ENCODE measurements at places on chromosomes 12 and 14.

- DNase-seq = no peak
Observed at GRCh38 chr14:43359317-43359716, 1147.8 kb downstream of the FSCB start.

- no peak for DNase-seq
Observed at GRCh38 chr12:123363390-123363739, 1.3 kb downstream of the SBNO1 start.

GRCh38 chr14:86961106-86961716 lies 1031.8 kb downstream of the GALC start:
- no peak for DNase-seq

- DNase-seq = no peak
Observed at GRCh38 chr14:89330236-89331002, 86.6 kb downstream of the FOXN3 start.

GRCh38 chr12:72476301-72476700 lies 204.1 kb downstream of the TRHDE start:
- DNase-seq = no peak

DNA sequence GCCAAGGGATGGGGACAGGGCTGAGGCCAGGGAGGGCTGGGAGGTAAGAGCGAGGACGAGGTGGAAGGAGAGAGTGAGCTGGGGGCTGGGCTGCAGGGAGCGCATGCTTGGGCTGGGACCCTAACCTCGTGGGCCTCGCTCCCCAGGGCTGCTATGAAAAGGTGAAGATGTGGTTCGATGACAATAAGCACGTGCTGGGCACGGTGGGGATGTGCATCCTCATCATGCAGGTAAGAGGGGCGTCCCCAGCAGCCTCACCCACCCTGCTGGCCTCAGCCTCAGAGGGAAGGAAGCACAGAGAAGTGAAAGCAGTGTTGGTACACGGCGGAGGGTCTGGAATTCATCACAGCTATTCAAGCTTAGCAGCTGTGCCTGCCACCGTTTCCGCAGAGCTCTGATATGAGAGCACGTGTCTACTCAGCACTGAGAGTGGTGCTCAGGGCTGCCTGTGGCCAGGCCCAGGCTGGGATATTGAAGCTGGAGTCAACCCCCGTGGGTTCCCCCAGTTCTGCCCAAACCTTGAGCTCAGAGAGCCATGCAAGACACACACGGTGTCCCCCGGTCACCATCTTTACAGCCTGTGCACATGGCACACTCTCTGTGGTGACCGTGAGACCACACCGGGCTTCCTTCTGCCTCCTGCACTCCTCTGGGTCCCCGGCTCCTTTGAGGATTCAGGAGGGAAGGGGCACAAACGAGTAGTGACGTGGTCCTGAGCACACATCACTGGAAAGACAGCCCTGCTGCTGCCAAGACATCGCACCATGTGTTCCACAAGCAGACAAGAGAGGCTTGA lies 204.6 kb downstream of the TSPAN9 start:
- no peak for DNase-seq

- no peak for DNase-seq
Observed at GRCh38 chr14:90805662-90806540, 10.3 kb downstream of the TTC7B start.

GRCh38 chr12:18907127-18907526 lies 169.2 kb downstream of the CAPZA3 start:
- no peak for DNase-seq

DNA sequence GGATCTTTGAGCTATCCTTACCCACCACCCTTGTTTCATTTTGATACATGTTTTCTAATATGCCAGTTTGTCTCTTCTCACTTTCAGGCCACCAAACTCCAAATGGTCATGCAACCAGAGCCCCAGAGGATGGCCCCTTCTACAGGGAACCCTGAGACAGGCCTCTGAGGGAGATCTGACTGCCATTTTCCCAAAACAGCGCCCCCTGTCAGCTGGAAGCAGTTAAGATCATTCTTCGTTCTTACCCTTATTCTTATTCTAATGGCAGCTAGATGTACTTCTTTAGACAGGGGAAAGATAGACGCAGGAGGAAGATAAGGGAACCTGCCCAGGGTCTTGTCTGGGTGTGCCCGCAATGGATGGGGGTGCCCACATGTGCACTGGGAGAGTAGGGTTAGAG lies 38.4 kb downstream of the C12orf56 start:
- no peak for DNase-seq

DNA sequence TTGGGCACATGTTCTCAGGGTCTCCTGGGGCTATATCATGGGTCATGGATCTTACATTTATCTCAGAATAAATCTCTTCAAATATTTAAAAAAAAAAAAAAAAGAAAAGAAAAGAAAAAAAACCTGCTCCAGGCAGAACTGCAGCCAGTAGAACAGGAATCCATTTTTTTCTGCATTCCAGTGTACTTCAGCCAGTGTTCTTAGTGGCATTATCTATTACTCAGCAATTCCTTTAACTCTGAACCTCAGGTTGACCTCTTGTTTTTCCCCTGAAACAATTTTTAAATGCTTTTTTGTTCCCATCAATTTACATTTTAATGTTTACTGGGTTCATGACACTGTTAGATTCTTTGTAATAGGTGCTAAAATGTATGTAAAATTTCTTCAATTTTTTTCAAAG lies 66.7 kb upstream of the STXBP6 start:
- no peak for DNase-seq

DNA sequence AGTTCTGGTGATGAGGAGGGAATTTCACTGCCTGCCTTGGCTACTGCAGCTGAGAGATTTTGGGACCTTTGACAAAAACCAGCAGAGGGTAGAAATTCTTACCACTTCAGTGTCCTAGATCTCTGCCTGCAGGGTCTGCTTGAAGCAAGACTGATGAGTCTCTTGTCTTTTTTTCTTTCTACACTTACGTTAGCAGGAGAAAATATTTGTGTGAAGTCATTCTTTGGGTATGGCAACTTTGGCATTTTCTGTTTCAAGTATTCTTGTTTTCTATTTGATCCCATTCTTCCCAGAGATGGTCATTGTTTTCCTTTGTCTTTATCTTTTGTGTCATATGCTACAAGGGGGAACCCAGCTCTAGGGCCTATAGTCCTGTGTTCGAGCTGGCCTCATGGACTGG lies 65.6 kb upstream of the FERMT2 start:
- DNase-seq = no peak

DNA sequence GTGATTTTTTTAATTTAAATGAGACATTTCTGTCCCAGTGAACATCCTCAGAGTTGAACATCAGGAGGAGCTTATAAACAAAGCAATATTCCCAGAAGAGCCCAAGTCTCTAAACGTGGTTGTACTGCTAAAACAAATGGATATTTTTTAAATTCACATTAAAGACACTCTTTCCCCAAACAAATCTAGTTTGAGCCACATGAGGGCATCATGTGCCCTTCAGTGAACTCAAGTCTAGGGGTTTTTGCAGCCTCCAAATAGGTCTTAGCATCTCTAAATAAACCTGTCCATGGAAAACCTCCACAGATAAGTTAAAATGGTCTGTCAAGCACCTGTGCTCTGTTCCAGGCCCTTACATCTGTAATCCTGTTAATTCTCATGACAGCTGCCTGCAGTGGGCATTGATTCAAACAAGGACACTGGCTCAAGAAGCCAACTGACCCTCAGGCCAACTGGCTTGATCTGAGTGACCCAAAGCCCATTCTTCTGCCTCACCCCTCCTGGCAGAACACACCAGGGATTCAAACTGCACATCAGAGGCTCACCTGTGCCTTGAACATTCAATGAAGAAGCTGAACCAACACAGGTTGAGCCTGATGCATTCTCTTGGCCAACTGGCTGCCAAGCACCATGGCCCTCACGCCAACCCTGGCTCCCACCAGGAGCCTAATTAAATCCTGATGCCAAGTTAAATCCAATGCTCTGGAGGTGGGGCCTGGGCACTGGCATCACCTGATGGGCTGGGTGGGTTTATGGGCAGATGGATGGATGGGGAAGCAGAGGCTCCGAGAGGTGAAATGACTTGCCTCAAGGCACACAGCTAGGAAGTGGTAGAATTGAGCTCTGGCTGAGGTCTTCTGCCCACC lies 8.6 kb downstream of the ISCU start:
- DNase-seq = no peak

GRCh38 chr12:80053051-80053790 lies 46.1 kb upstream of the OTOGL start:
- no peak for DNase-seq

- no peak for DNase-seq
Observed at GRCh38 chr14:104558231-104559027, 21.1 kb upstream of the C14orf180 start.

Measured in stimulated activated CD4-positive, alpha-beta T cell treated with anti-CD3 and anti-CD28 coated beads, Interleukin-15, amount 100 ng/mL, for 48 hours (primary cell).